Activated T-cell treated with anti-CD3 and anti-CD28 coated beads, Interleukin-2, amount 50 U/mL, for 72 hours (primary cell): ENCODE measurements at places on chromosomes 12 and 14. TPM values are rescaled to one million over a fixed set of nuclear protein-coding genes. Genes with fewer than 3 reads are reported as not detected.

DNA sequence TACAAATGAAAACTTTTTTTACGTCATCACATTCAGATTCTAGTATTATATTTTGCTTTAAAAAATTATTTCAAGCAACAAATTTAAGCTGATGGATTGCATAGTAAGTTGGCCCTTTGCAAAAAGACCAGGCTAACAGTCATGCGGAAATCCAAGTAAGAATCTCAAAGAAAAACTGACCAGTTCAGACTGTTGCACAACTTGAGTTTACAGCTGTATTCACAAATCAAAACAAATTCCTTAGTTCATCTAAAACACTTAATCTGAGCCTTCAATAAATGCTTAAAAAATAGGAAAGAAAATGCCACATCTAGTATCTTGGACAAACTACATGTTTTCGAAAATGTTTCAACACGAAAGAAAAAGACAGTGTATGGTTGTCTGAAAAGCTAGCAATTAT lies 847 bp downstream of the CCDC59 start:
- peaks cover 5% of the 10 kb centered on the region for H3K36me3 ChIP-seq
- no peaks in the 10 kb centered on the region for H3K27me3 ChIP-seq
- H3K4me3 ChIP-seq, result peak overlapping the region; percentile 87
- peaks cover 49% of the 10 kb centered on the region for H3K4me1 ChIP-seq
- H3K27ac ChIP-seq, result peak overlapping the region; percentile 96

DNA sequence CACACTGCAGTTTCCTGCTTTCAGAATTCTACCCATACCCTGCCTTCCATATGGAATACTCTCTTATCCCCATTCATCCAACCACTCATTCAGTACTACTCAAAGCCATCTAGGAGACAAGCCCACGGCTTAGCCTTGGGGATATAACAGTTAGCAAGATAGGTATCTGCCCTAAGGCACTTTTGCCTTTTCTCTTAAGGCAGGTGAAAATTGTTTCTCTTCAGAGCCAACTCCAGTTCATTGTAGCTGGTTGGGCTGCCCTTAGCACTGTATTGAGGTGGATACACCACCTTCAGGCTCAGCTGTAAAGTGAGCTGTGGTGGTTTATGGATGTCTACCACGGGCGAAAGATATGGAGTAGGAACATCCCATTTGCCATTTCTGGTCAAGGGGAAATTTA lies 729.7 kb upstream of the TBX3 start:
- H3K27me3 ChIP-seq, result no peaks in the 10 kb centered on the region
- H3K27ac ChIP-seq, result no peak overlapping the region

DNA sequence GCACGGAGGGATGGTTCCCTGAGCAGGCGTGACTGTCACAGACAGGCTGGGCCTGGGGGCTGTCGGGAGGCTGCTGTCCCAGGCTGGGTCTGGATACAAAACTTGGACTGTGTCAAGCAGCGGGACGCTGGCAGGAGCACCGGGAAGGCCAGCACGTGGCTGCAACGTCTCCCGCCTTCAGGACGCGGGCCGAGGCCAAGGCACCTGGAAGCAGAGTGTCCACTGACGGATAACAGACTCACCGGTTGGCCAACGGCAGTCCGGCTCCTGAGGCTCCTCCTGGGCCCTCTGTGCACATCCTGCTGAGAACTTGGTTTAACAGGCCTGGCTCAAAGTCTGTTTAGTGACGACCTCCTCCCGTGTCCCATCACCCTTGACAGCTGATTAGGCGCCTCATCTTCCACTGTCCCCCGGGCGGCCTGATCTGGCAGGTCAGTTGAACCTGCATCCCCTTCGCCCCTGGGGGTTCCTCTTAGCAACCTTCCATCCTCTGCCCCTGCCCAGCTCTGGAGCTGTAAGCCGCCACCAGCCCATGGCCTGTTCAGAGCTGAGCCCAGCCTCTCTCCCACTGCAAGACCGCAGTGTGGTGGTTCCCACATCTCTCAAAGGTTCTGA lies 2.5 kb downstream of the XRCC3 start:
- no peaks in the 10 kb centered on the region for H3K27me3 ChIP-seq
- no peak overlapping the region for H3K4me3 ChIP-seq
- DNase-seq, result no peak
- peak overlapping the region; percentile 80 for H3K27ac ChIP-seq
- H3K4me1 ChIP-seq, result peaks cover 35% of the 10 kb centered on the region
- peaks cover 9% of the 10 kb centered on the region for H3K36me3 ChIP-seq

The DTX1 gene
- 17.6 TPM for total RNA-seq

The CAPZA3 gene
- not detected for total RNA-seq
